ENCODE measurements at places on chromosomes 11 and 22. TPM values are rescaled to one million over a fixed set of nuclear protein-coding genes. Genes with fewer than 3 reads are reported as not detected.

The TRIM48 gene
- not detected for total RNA-seq

The NXPE1 gene
- total RNA-seq: not detected

The SEPTIN3 gene
- 0.19 TPM for total RNA-seq

The ASCL2 gene
- total RNA-seq: 5.1 TPM

The PKNOX2 gene
- total RNA-seq: 5.9 TPM

The RIMBP3C gene
- not detected for total RNA-seq

The SPATA19 gene
- total RNA-seq: not detected

The P2RX6 gene
- not detected for total RNA-seq

The TIMP3 gene
- total RNA-seq: 39.1 TPM

The SCO2 gene
- 5.1 TPM for total RNA-seq

The RHOD gene
- 208 TPM for total RNA-seq

Measured in esophagus squamous epithelium (tissue), 5 donors.